Stimulated activated CD4-positive, alpha-beta T cell treated with anti-CD3 and anti-CD28 coated beads, Interleukin-1b, Interleukin-23, amount 100 ng/mL, for 1 hour (primary cell): ENCODE measurements at places on chromosomes 3 and 15.

DNA sequence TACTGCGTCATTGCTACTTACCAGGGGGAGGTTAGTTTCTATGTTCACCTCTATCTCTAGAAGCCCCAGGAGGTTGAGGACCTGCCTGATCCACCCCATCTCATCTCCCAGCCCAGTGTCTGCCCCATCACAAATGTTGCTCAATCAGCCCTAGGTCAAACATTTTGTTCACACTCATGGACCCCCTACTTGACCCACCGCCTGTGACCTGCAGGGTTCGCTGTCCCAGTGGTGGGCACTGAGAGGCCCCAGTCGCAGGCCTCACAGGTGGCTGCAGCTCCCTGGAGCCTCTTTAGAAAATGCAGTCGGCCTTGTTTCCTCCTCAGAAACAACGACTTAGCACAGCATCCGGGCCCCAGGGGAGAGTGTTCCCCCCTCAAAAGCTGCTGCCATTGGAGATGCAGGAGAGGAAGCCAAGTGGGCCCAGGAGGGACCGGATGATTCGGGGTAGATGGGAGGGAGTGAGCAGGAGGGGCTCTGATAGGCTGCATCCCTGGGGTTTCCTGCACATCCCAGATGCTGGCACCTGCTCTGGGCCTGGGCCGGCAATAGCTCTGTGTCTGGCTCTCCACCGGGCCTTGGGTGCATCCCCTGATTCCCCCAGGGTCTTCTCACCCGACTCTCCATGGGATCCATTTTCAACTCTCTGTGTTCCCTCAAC is 18.4 kb upstream of the INSYN1 start:
- no peak for DNase-seq

- no peak for DNase-seq
Measured at GRCh38 chr15:50697109-50697797, 10.7 kb upstream of the TRPM7 start.

GRCh38 chr3:66673293-66673692 is 172.5 kb upstream of the LRIG1 start:
- DNase-seq, result no peak

- DNase-seq, result no peak
Measured at GRCh38 chr15:52551762-52552161, 17.1 kb downstream of the ARPP19 start.

DNA sequence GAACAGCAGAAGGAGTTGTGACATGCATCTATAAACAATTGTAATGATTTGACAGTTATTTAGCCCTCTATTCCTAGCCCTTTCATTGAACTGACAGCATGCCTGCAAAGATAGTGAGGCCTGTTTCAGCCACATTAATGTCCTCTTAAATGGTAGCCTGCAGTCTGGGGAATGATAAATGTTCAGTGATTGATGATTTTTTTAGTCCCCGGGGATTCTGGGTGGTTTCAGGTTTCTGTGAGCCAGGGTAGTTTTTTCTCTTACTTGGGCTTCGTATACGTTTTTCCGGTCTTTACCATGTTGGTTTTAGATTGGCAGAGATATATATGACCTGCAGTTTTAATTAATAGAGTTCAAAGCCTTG is 172.0 kb downstream of the TCF12 start:
- no peak for DNase-seq

GRCh38 chr3:168714609-168715240 is 619.0 kb upstream of the GOLIM4 start:
- DNase-seq, result no peak

- no peak for DNase-seq
Measured at GRCh38 chr3:2851361-2851760, 258.8 kb downstream of the IL5RA start.

GRCh38 chr3:187922704-187923416 is 177.6 kb upstream of the BCL6 start:
- DNase-seq, result no peak

GRCh38 chr3:95923496-95924210 is 890.7 kb upstream of the EPHA6 start:
- DNase-seq, result no peak

DNA sequence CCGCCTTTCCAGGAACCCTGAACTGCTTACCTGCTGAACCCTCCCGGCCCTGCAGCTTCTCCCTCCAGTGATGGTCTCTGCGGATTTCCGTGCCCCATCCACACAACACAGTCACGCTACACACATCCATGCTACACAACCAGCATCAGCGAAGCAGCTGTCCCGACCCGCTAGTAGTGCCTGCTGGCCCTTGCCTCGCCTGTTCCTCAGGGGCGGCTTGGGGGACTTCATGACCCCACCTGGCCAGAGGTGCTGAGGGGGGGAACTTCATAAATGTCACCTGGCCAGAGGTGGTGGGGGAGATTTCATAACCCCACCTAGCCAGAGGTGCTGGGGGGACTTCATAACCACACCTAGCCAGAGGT is 530 bp upstream of the TUBGCP5 start:
- no peak for DNase-seq

- DNase-seq, result no peak
Measured at GRCh38 chr3:158453865-158454264, 117.1 kb upstream of the MLF1 start.

DNA sequence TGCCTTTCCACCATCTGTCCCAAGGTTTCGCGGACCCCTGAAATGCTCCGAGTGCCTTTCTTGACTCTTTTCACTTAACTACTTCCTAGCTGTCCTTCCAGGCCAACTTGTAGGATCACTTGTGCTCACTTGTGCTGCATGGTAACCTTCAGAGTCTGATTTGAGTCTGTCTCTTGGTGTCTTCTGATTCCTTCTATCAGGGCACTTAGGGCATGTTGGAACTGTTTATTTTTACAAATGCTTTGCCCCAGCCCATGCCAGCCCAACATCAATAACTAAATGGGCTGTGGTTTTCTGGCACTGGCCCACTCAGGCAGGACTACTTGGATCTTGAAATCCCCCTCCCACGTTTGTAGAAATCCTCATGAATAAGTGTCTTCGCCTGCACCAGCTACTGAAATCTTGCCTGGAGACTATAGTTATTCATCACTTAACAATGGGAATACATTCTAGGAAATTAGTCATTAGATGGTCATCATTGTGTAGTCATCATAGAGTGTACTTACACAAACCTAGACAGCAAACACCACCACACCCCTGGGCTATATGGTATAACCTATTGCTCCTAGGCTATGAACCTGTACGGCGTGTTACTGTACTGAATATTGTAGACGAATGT is 123.1 kb upstream of the STRIT1 start:
- no peak for DNase-seq

- no peak for DNase-seq
Measured at GRCh38 chr15:50051811-50052419, 67.1 kb downstream of the ATP8B4 start.

DNA sequence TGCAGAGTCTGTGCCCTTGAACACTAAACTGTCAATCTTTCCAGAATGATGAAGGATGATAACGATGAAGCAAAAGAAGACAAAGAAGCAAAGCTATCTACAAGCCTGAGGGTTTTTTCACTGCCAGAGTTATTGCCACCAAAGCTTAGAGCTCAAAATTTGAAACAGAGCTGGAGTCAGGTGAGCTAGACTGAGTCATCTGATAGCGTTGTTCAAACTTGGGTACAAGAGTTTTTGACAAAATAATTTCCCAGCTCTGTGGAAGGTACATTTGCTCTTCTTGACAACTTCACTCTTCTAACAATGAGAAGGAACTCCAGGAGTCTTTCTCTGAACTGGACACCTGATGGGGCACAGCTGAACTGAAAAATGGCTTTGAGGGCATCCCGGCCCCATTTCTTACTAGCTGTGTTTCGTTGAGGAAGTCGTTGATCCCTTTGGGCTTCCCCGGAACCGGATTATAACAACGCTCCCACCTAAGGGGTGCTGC is 715 bp downstream of the MCCC1 start:
- no peak for DNase-seq

GRCh38 chr3:25084016-25084415 is 344.0 kb upstream of the RARB start:
- no peak for DNase-seq

DNA sequence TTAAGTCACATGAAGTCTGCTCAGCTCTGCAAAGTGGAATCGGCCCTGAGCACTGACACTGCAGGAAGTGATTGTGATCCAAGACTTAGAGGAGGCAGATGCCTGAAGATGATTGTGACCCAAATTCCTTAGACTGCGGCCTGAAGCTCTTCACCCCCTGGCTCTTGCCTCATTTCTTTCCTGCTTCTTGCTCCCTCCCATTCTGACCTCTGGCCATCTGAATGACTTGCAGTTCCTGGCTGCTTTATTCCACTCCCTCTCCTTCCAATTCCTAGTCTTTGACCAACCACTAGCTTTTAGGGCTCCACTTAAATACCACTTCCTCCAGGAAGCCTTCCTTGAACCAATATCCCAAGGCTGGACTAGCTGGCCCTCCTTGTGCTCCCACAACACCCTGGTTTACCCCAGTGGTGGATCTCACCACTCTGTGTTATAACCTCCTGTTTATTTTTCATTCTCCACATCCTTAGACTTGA is 9.9 kb upstream of the EPB42 start:
- DNase-seq, result no peak

- DNase-seq, result no peak
Measured at GRCh38 chr3:2614578-2614977, 495.6 kb downstream of the IL5RA start.

- DNase-seq, result no peak
Measured at GRCh38 chr3:55408193-55408826, 78.8 kb downstream of the WNT5A start.

- no peak for DNase-seq
Measured at GRCh38 chr3:8451696-8452095, 49.9 kb upstream of the LMCD1 start.

GRCh38 chr15:43249699-43250203 is 17.0 kb downstream of the TGM5 start:
- DNase-seq, result no peak

DNA sequence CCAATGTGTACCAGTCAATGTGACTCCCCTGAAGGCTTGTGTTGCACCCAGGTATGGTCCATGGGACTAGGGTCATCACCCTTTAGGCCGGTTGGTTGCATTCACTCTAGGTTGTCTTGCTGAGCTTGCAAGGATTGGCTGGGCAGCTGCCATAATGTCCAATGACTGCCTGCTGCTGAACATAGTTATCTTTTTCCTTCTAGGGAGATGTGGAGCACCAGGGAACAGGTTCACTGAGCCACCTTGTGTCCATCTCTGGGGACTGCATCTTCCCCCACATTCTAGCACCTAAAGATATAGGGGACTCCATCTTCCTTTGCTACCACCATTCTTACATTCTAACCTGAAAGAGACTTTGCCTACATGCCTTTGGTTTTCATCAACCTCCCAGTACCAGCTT is 580.4 kb upstream of the TBL1XR1 start:
- DNase-seq, result peak; percentile 17

GRCh38 chr3:126939338-126939718 is 43.6 kb upstream of the PLXNA1 start:
- no peak for DNase-seq

GRCh38 chr3:57974796-57975388 is 33.3 kb upstream of the FLNB start:
- DNase-seq, result no peak

DNA sequence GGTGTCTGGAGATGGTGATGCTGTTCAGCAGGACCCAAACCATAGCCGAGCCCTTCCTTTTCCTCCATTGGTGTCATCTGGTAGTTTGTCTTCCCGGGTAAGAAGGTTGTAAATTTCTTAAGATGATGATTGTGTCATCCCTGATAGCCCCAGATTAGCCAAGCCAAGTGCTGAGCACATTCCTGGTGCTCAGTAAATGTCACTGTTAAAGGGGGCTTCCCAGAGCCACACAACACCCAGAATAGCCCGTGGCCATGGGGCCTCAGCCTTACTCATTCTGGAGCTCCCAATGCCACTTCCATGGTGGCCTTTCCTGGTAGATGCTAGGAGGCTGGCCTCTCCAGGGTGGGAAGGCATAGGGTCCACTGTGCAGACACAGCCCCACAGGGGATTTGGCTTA is 4.6 kb upstream of the PLA2G4B start:
- DNase-seq, result no peak

GRCh38 chr3:8500319-8500988 is 1.2 kb upstream of the LMCD1 start:
- DNase-seq, result no peak

DNA sequence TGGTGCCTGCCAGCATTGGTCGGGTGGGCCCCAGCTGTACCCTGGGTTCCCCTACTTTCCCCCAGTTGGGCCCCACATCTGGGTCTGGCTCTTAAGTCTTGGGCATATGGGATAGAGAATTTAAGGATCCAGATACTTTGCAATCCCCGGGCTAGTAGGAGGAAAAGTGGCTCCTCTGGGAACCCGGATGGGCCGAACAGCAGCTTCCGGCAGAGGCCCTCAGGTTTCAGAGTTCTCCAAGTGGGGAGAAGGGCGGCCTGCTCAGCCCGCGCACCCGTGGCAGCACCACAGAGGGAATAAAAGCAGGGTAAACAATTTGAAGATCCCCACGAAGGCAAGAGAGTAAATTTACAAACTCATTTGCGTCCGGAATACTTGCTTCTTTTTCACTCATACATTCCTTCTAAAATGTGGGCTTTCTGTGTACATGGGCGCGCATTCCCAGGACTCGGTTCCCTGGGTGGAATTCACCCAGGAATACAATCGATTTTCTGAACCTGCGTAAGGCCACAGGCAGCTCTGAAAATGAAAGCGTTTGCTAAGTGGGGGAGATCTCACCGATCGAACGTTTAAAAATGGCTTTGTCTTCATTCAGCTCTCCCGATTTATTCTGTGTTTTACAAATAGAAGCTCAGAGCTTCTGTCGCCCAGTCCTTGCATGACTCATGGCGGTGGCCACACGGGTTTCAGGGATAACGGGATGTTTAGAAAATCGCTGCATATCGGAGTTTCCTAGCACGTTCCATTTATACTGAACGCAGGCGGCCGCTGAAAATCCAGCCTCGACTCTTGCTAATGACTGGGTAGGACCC is 74.0 kb upstream of the POLG start:
- DNase-seq, result no peak

DNA sequence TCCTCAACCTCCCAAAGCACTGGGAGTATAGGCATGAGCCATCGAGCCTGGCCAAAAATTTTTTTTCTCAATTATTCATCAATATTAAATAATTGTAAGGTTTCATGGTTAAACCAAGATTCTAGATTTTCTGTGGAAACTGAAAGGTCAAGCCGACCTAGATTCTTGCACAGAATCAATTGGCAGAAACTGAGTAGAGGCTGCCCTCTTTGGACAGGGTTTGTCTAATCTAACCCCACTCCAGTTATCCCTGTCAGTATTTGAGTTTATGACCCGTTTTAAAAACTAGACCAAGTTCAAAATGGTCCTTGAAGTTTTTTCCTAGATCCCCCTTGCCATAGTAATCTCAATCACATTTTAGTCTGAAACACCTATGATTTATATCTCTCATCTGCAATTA is 8.6 kb upstream of the ADAM10 start:
- no peak for DNase-seq

- no peak for DNase-seq
Measured at GRCh38 chr3:127061641-127062040, 78.7 kb downstream of the PLXNA1 start.

DNA sequence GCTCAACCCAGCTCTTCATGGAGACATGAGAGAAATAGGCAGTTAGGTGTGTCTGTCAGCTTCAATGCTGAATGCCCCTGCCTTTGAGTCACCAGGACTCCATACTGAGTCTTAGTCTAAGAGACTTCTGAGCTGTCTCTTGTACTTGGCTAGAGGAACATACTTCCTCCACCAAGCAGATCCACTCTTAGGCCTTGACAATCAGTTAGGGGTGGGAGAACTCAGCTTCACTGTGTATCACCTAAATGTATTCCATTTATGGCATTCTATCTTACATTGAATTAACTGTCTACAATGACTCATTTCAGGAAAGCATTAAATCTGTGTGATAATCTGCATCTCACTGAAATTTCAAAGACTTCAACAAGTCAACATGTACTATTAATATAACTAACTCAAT is 66.0 kb downstream of the STAC start:
- DNase-seq, result no peak

GRCh38 chr15:64681424-64682024 is 93.9 kb downstream of the RBPMS2 start:
- no peak for DNase-seq
